GM06990 (cell line): ENCODE measurements at places on chromosomes 4 and X.

- DNase-seq: peak; percentile 21
Measured at GRCh38 chr4:150960818-150961217, 54.3 kb downstream of the LRBA start.

DNA sequence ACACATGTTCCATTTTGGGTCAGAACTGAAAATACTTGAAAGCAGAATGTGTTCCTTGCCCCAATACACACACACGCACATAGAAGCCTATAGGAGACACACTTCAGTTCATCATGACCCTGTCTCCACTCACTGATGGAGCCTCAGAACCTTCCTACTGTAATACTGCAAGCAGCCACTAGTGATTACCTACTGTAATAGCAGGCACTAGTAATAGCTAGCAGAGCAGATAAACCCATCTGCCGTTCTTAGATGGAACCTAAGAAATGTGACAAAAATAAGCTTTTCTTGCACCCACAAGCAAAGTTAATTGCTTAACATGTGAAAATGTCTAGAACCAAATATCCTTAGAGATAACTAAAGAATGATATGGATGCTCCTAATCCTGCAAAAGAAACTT is 13.6 kb downstream of the AMTN start:
- no peak for DNase-seq

DNA sequence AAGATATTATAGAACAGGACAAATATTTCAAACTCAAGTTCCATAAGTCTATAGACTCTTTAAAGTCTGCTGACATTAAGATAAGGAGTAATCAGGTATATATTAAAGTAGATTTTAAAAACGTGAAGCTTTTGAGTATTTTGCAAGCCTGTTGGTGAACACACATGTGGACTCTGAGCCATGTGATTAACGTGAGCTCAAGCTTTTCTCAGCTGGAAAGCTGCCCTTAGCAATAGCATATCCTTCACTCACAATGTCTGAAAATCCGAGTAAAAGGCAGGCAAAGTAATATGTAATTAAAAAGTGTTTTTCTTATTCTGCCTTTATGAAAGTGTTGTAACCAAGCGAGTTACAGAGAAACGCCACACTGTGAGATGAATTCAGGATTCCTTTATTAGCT is 140.5 kb upstream of the AADAT start:
- no peak for DNase-seq

GRCh38 chr4:42497142-42497910 is 100.0 kb downstream of the SHISA3 start:
- no peak for DNase-seq

DNA sequence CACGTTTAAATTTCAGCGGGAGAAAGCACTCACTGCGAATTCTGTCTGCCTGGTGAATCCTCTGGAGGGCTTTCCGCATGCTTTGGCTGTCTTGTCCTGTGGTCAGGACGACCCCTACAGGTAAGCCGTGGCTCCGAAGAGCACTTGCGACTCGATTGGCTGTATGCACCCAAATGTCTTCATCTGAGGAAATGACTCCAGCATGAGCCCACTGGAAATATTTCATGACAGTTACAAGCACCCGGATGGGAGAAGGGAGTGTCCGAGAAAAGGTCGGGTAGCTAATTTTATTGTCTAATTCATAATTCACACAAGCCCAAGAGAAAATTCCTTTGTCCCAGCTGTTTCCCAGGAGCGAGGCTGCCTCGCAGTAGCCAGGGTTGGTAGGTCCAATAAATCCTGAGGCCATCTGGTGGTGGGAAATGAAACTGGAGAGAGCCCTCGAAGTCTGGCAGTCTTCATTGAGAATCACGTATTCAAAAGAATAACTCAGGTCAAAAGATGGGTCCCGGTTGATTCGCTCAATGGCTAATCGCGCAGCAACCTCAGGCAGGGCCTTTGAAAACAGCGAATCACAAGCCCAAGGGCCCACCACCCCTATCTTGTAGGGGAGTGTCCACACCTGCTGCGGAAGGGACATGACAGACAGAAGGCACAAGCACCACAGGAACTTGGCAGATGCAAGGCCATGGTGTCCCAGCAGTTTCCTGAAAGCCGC is 6.6 kb downstream of the GUCY2F start:
- DNase-seq: peak; percentile 1
